ENCODE measurements at places on chromosomes 7 and 10. TPM values are rescaled to one million over a fixed set of nuclear protein-coding genes. Genes with fewer than 3 reads are reported as not detected.

The CD36 gene
- 3.2 TPM for total RNA-seq

DNA sequence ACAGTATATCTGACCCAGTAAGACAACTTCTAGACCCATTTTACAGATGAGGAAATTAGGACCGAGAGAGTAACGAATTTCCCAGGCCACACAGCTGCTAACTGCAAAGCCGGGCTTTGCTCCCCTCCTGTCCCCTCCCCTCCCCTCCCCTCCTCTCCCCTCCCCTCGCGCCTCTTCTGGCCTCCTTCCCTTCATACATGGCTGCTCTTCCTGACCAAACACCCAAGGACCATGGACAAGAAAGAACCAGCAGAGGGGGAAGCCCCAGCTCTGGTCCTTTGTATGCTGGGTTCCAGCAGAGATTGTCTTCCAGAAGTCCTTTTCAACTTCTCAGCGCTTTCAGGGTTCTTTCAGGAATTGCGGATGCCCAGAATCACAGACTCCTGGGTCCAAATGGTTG, 3.6 kb upstream of the TMEM72 start:
- DNase-seq = no peak

DNA sequence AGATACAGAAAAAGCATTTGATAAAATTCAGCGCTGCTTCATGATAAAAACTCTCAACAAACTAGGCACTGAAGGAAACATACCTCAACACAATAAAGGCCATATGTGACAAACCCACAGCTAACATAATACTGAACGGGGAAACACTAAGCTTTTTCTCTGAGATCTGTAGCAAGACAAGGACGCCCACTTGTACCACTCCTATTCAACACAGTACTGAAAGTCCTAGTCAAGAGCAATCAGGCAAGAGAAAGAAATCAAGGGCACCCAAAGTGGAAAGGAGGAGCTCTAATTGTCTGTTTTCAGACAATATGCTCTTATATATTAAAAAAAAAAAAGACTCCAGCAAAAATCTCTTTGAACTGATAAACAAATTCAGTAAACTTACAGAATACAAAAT, 13.3 kb downstream of the DIP2C start:
- DNase-seq = no peak

The TAS2R4 gene
- 0.81 TPM for total RNA-seq

DNA sequence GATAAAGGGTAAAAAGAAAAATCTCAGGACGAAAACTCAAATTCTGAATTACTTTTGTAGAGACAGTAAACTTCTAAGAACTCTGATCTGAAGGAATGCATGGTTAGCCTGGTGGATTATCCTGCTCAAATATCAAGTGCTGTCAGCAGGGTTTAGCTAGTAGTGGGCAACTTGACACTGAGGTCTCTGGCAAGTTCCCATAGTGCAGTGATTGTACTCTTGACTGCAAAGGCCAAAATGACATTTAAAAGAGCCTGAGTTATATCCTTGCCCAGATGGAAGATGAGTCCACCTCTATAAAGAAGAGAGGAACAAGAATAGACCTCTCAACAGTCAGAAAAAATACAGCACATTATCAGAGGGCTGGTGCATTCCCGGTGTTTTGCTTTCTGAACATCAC, 304.5 kb upstream of the IMMP2L start:
- DNase-seq = no peak

The ABCB1 gene
- 39.3 TPM for total RNA-seq

DNA sequence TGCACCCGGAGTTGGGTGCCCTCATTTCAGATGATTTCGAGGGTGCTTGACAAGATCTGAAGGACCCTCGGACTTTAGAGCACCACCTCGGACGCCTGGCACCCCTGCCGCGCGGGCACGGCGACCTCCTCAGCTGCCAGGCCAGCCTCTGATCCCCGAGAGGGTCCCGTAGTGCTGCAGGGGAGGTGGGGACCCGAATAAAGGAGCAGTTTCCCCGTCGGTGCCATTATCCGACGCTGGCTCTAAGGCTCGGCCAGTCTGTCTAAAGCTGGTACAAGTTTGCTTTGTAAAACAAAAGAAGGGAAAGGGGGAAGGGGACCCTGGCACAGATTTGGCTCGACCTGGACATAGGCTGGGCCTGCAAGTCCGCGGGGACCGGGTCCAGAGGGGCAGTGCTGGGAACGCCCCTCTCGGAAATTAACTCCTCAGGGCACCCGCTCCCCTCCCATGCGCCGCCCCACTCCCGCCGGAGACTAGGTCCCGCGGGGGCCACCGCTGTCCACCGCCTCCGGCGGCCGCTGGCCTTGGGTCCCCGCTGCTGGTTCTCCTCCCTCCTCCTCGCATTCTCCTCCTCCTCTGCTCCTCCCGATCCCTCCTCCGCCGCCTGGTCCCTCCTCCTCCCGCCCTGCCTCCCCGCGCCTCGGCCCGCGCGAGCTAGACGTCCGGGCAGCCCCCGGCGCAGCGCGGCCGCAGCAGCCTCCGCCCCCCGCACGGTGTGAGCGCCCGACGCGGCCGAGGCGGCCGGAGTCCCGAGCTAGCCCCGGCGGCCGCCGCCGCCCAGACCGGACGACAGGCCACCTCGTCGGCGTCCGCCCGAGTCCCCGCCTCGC, at the start of gene EGFR:
EGFR (plus strand) TSS at position 657 of the 830 bp plus-strand sequence. CDS start 261 bp downstream, outside the sequence.
- no peak for DNase-seq

- DNase-seq = no peak
Observed at GRCh38 chr10:129673292-129673691, 206.3 kb downstream of the MGMT start.

GRCh38 chr10:100041306-100042002, 31.7 kb upstream of the DNMBP start:
- no peak for DNase-seq

The ZPBP gene
- 0.81 TPM for total RNA-seq

DNA sequence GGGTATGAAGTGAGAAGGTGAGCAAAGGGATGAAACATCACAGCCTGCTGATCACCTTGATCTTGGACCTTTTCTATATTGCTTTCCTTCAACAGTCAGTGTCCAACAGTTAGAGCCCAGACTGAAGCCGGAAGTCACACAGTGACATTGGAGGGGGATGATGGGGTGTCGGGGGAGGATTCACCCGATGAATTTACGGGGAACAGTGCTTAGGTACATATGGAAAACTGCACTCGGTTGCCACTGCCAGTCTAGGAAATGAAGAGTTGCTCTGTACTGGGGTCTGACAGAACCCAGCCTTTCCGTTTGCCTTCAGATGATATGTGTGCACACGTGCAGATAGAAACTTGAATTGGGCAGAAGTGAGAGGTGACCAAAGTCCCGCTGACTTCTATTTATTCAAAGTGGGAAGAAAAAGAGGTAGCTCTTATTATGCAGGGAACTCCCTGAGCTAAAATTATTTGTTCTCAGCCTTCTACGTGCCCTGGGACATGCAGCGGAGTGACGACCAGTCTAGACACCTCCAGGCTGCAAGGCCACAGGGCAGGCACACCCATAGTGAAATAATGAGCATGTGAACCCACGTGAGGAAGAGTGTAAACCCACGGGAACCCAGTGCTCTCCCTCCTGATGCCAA, 107.2 kb upstream of the INHBA start:
- DNase-seq = no peak

DNA sequence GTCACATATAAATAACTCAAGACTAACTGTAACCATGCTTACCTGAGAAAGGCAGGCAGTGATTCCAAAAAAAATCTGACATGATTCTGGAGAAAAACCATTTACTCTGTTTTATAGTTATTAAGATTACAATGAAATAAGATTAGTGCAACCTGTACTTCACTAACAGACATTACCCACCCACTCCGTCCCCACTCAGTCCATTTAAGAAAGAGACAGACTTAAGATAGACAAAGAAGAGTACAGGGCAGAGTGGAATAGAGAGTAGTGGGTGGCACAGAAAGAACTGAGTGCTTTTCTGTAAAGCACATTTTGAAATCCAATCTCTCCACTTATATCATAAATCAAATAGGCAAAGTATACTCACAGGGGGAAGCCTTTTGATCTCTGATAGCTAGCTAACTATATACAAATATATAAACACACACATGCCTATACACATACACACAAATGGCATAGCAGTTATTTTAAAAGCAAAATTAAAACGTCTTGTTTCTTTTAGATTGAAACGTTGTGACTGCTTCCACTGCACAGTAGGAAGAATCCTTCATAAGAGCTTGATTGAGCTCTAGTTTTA, 11.9 kb downstream of the PAXIP1 start:
- no peak for DNase-seq

DNA sequence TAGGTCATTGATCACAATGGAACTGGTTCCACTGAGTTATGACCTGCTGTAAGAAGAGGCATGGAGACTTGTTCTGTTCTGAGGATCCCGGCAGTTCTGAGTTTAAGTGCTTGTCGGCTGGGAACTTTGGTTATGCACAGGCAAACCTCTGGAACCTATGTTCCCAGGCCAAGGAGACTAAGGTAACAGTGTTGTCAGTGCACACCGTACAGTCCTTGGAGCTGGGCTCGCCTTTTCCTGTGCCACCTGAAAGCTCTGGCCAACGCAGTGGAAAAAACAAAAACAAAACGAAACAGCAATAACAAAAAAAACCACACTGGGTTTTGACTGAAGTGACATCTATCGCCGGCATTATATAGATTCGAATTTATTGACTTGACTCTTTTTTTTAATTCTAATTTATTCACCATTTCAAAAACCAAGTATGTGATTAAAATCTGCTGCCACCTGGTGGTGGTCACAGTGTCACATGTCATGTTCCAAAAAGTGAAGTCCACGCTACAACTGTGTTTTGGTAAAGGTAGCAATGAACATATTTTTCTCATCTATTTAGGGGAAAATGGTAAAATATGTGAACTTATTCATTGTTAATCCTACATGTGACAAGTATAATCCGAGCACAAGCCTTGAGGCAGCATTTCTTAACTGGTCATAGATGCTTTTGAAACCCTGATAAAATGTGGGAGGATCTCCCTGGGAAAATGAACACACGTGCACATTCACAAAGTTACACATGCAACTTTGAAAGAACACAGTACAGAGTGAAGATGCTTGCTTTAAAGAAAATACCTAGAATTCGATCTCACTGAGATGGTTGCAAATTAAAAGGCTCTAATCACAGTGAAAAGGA, 113.8 kb upstream of the PPP2R2D start:
- DNase-seq = peak; percentile 53

The TEX36 gene
- total RNA-seq = not detected

DNA sequence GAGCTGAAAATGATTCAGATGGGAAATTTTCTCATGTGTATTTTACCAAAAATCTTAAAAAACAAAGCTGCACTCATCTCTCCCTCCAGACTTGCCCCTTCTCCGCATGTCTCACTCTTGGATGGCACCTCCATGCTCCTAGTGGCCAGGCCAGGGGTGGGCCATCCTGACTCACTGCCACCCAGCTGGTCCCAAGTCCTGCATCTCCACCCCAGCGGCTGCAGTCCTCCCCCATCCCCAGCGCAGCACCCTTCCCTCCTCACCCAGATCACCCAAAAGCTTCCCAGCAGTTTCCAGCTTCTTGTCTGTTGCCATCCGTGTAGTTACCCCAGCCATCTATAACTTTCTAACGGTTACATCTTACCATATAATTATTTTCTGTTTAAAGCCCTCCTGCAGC, 53.0 kb upstream of the INSIG1 start:
- no peak for DNase-seq

DNA sequence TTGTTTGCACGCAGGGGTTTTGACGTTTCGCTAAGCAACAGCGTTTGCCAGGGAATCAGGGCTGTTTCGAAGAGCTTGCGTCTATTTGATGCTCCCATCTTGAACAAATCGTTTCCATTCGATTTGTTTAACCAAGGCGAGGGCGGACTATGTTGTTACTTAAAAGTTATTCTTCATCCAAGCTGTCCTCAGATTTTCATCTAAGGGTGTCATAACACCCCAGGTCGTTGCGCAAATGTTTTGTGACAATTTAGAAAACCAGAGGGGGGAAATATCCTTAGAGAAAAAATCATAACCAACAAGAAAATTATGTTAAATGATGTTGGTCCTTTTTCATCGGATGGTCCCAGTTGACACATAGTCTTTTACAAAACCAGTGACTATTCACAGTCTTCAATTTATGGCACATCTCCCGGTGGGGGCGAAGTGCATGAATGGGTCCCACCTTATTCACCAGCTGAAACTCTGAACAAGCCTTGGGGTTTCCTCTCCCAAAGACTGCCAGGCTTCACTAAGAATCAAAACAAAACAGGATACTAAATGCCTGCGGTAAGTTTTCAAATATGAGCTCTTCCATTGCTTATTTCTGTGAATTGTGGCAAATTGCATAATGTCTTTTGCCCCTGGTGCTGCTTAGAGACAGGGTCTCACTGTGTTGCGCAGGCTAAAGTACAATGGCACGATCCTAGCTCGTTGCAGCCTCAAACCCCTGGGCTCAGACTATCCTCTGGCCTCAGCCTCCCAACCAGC, 109.9 kb downstream of the REEP3 start:
- DNase-seq = no peak

- DNase-seq = no peak
Observed at GRCh38 chr10:13439313-13440184, 89.3 kb downstream of the BEND7 start.

The GJD4 gene
- not detected for total RNA-seq

The SPDYE1 gene
- total RNA-seq = not detected

The SMO gene
- 33.1 TPM for total RNA-seq

DNA sequence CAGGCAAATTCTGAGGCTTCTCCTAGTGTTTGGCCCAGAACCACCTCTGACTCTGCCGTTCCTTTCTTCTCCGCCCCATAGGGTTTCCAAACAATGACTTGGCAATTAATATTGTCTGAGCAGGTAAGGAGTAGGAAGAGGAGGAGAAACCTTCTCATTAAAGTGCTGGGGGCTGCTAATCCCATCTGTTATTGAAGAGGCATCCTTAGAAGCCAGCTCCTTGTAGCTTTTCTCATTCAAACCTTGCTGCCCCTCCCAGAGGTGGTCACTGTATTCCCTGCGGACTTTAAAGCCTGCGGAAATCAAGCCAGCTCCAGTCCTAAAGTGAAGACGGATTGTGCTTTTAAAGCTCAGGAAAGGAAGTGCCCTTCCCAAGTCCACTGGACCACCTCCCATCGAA, 1.4 kb upstream of the NKX1-2 start:
- no peak for DNase-seq

DNA sequence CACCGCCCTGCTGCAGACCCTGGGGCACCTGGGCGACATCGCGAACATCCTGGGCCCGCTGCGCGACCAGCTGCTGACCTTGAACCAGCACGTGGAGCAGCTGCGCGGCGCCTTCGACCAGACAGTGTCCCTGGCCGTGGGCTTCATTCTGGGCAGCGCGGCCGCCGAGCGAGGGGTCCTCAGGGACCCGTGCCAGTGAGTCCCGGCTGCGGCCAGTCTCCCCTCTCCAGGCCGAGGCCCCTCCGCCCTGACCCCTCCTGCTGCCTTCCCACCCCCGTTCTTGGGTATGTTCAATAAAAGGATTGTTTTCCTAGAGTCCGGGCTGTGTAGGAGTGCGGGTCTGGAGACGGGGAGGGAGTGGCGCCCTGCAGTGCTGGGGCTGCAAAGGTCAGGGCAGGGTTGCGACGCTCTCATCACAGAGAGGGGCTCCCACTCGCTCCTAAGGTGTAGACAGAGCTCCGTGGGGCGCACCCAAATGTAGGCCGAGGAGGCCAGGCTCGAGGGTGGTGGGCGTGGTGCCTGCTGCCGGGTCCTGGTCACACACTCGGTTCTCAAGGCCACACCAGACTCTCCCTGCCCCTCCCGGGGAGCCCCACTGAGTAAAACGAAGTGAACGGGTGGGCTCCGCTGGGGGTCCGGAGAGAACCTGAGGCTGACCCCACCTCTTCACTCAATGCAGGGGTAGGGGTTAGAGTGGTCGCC, 1.4 kb downstream of the UTF1 start:
- no peak for DNase-seq

- DNase-seq = no peak
Observed at GRCh38 chr10:102675011-102675665, 30.9 kb downstream of the TRIM8 start.

The FAM107B gene
- total RNA-seq = 2.7 TPM

The TAS2R5 gene
- total RNA-seq = 1.9 TPM

The SLC16A12 gene
- total RNA-seq = not detected

The CDC14C gene
- not detected for total RNA-seq

The CPED1 gene
- 9.2 TPM for total RNA-seq

Data from hematopoietic multipotent progenitor cell (in vitro differentiated cells).